Stimulated activated CD8-positive, alpha-beta memory T cell treated with anti-CD3 and anti-CD28 coated beads, Interleukin-4, amount 100 ng/mL, for 24 hours (primary cell): ENCODE measurements at places on chromosomes 2 and 18.

DNA sequence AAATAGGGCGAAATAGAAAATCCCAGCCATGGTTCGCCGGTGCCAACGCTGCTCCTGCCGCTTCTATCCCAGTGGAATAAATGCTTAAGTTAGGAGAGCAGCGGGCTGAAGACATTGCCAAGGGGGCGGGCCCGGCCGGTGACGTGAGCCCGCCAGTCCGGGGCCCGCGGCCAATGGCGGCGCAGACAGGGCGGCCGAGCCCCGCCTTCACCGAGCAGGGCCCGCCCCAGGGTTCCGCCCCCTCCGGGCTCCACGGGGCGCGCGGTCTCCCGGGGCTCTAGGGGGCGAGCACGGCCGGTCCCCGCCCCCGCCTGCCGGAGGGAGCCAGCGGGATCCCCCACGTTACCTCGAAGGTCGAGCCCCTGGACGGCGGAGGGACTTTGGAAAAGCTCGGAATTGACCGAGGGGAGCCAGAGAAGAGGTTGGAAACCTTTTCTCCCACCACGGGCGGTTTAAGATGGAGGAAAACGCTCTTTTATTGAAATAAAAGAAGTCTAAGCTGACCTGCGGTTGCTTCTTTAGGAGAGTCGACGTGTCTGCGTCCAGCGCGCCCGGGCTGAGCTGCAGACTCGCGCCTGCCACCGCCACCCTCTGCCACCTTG is at the start of gene EPHA4:
Gene EPHA4, minus strand, starts transcription at position 86 of the 602 bp plus-strand sequence. Its CDS starts 56 bp downstream, at position 30.
- DNase-seq: peak; percentile 73

- DNase-seq: no peak
These were observed 228.3 kb upstream of the ERBB4 start for GRCh38 chr2:212766921-212767320.

DNA sequence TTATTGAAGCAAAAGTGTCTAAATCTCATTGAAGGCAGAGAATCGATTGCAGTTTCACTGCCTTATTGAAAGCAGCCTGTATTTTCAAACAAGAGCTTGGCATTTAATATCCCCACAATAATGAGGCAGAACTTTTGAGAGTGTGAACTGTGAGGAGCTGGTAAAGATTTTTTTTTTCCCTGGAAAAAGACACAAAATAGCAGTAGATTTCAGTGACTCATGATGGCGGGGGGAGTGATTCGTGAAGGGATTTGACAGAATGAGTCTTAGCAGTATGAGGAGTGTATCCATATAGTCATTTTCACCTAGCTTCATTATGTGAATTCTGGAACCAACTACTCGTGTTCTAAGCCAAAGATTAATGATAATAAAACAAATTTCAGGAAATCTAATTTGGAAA is 242.9 kb downstream of the ARL6IP6 start:
- no peak for DNase-seq

DNA sequence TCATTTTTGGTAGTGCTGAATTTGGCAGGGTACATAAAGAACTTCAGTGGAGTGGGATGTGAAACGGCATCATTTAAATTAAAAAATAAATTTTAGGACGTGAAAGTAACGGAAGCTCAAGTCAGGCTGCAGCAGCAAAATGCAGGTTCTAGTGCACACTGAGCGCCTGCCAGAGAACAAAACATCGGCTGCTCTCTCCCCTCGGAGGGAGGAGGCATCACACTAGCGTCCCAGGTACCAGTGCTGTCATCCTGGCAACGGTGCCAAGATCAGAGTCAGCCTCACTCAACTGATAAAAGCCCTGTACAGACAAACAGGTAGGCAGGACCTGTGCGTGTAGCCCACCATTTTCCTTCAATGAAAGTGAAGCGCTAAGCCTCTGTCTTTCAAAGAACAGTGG is 261.5 kb downstream of the PTGR3 start:
- DNase-seq: no peak

DNA sequence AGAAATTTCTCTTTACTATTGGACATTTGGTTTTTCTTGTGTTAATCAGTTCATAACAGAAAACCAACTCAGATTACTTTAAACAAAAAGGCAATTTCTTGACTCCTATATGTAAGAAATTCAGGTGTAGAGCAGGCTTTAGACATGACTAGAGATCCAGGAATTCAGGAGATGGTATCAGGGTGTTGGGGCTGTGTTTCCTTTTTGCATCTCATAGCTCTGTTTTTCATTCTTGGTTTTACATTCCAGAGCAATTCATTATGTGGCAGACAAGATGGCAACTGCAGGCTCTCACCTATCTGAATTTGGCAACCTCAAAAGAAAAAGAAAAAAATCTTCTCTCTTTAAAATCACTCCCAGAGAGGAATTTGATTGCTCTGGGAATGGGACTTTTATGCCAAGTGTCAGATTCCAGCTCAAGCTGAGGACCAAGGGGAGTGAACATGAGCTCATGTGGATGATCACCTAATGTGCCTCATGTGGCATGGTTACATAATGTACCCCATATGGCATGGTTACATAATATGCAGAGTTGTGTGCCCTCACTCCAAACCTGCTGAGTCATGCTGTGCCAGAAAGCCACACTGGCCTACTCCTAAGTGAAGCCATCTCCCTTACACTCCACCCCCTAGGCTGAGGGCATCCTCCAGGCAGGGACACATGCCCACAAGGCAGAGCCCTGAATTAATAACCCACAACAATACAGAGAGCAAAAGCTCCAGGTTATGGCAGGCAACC is 282.7 kb downstream of the MBD2 start:
- DNase-seq: no peak

DNA sequence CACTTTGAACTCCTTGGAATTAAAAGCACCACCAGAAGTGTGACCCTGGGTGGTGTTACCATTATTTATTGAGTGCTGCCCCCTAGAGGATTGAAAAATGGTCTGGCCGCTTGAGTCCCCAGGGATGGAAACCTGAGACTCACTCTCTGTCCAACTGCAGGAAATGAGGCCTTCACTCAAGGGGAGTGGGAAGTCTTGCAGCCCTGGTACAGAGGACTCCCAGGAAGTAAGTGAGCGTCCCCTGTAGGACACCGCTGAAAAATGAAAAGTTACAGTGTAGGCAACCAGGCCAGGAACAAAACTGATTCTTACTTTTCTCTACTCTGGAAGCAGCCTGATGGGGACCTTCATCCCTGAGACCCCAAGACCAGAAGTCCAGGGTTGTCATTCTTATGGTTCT is 2.2 kb upstream of the NRP2 start:
- DNase-seq: no peak

- no peak for DNase-seq
These were observed 170.4 kb downstream of the C1D start for GRCh38 chr2:67892339-67892846.

DNA sequence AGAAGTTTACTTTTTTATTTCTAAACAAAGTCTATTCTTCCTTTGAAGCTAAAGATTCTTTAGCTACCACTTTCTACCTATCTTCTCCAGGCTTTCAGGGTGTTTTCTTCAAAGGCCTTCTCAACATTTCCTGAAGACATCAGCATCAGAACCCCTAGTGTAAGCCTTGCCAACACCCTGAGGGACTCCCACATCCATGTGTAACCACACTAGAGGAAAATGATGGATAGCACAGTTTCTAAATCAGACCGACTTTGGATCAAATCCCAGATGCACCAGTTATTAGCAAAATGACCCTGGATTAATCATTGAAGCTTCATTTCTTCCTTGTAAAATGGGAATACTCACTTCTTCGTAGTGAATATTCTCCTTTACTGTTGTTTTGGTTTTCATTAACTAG is 4.7 kb upstream of the TTN start:
- no peak for DNase-seq
